Activated T-cell treated with anti-CD3 and anti-CD28 coated beads for 1 hour (primary cell): ENCODE measurements at places on chromosomes 7 and 10.

- no peak for DNase-seq
Measured at GRCh38 chr10:59805014-59805413, 51.8 kb upstream of the MRLN start.

DNA sequence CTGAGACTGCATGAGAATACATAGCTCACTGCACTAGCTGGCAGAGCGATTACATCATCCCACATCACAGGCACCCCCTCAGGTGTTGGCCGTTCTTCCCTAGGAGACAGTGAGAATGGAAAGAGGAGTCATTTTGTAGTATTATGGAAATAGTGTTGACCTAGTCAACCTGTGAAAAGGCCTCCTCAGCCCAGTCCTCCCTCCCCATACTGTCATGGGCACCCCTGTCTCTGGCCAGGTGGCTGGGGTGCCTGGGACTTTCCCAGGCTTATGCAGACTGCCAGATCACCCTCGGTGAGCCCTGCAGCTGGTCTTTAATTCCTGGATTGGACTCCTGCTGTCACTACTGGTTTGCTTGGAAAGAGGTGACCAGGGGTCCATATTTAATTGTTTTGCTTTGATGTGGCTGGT, 4.0 kb downstream of the INPP5A start:
- no peak for DNase-seq

GRCh38 chr10:61655335-61655851, 7.3 kb upstream of the CABCOCO1 start:
- DNase-seq: no peak

- DNase-seq: no peak
Measured at GRCh38 chr7:123824754-123825067, 20.3 kb upstream of the HYAL4 start.

- DNase-seq: peak; percentile 0
Measured at GRCh38 chr7:66205741-66206090, 582 bp downstream of the TPST1 start.

DNA sequence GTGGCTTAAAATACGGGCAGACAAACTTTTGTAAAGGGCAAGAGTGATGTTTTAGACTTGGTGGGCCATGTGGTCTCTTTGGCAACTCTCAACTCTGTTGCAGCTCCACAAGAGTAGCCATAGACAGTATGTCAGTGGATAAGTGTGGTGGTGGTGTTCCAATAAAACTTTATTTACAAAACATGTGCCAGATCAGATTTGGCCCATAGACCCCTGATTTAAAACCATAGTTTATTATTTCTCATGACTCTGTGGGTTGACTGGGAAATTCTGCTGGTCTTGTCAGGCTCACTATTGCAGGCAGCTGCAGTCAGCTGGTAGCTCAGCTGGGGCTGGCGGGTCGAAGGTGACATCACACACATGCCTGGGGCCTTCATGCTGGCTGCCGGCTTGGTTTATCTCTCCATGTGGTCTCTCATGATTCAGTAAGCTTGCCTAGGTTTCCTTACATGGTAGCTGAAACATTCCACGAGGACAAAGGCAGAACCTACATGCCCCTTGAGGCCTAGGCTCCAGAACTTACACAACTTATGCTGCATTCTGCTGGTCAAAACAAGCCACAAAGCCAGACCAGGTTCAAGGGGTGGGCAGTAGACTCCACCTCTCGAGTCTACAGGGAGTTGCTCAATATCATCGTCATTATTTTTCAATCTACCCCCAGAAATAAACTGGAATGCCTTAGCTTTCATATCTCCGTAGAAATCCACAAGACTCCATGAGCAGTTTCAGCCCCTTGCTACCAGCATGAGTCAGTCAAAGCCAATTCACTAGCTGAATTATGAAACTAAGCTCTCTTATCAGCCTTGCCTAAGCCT, 245.7 kb downstream of the WDR11 start:
- no peak for DNase-seq

DNA sequence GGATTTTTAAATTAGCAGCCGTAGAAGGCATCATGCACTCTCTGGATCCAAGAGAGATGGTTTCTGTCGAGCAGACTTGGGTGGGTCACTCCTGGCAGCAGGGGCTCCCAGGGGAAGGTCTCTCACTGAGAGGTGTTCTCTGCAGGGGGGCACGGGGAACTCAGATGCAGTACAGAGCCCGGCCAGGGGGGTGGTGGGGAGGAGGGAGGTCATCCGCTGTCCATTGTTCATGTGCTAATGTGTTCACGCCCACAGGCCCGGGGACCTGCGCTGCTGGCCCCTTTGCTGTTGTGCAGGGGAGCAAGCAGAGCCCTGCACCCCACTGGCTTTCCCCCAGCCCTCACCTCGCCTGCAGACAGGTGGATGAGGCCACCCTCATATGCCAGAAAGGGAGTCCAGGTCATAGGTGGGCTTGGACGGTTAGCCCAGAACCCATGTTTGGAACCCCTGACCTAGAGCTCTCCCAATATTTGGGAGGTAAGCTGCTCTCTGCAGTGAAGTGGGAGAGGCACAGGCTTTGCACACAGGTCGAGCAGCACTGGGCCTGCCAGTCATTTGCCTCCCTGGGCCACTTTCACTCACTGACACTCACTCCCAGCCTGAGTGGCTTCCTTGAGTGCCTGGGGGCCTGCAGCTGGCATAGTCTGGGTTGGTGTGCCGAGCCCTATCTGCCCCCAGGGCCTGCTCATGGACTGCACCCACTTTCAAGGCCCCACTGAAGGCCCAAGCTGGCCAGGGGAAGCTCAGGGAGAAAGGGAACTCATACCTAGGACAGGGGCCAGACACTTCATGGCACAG, 12.6 kb upstream of the TBRG4 start:
- no peak for DNase-seq

DNA sequence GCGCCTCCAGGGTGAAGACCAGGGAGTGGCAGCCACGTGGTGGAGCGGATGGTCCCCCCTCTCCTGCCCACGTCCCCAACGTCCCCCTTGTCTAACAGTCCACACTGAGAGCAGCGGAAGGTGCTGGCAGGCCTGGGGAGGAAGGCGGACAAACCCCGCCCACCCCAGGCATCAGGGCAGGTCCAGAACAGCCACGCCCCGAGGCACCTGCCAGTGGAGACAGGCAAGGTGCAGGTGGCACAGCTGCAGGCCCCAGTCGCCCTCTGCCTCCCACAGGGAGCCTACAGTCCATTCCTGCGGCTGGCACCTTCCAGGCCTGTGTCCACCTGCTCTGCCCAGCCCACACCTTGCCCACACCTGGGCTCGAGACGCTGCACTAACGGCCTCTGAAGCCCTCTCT, 24.9 kb downstream of the CYP2W1 start:
- DNase-seq: no peak
